Endothelial cell of umbilical vein (primary cell): ENCODE measurements at places on chromosomes 12 and 14. TPM values are rescaled to one million over a fixed set of nuclear protein-coding genes. Genes with fewer than 3 reads are reported as not detected.

The TTLL5 gene
- 29.3 and 33.2 TPM in 2 replicates for polyA plus RNA-seq

The VDR gene
- polyA plus RNA-seq = 0.81 and 0.91 TPM in 2 replicates

The AQP2 gene
- not detected in 2 replicates for polyA plus RNA-seq

The PTGDR gene
- polyA plus RNA-seq = not detected in 2 replicates

The MED6 gene
- polyA plus RNA-seq = 19.2 and 22.8 TPM in 2 replicates

The ZDHHC22 gene
- polyA plus RNA-seq = 0.03 and 0.08 TPM in 2 replicates

The SMAGP gene
- polyA plus RNA-seq = 17.3 and 21.4 TPM in 2 replicates

The MVK gene
- polyA plus RNA-seq = 32.6 and 39.3 TPM in 2 replicates

The KCNC2 gene
- not detected in 2 replicates for polyA plus RNA-seq

DNA sequence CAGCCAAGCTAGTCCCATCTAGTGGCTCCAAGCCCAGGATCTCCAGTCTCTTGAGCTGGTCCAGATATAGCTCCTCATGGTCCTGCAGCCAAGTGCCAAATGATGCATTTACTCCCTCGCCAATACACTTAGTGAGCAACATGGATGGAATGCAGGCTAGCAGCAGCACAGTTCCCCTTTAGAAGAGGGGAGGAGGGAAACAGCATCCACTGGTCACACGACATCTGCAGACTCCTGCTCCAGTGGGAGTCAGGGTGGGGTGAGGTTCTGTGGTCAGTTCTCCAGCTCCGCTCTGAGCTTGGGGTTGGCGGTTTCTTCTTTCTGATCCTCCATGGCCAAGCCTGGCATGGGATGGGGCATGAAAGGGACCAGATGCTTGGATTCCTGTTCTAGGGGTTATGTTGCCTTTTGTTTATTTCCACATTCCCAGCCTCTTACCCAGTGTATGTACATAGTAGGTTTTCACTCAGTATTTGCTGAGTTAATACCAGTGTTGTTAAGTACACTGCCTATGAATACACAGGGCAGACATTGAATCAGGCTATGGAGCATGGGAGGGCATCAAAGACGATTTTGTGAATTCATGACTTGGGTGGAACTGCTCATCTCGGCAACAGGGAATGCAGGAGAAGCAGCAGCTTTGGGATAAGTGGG, 57.3 kb downstream of the GALNT16 start:
- H3K4me3 ChIP-seq = no peak overlapping the region
- DNase-seq = peak; percentile 7
- H3K36me3 ChIP-seq = no peaks in the 10 kb centered on the region
- H3K4me1 ChIP-seq = no peaks in the 10 kb centered on the region

DNA sequence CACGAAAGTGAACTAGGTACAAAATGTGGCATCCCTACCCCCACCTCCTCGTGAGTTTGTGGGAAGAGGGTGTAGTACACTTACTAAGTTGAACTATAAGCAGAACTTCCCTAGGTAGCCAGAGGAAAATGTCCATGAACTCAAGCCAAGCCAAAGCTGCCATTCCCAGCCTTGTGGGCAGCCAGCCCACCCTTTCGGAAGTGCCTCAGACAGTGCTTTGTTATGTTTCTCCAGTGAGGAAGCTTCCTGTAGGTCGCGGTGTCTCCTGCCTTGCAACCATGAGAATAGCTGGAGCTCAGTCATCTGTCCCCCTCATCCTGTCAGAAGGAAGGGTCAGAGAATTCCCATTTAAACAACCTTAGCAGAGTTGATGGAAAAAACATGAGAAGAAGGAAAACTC, 266.9 kb downstream of the DUSP6 start:
- peaks cover 48% of the 10 kb centered on the region for H3K4me1 ChIP-seq
- peak overlapping the region; percentile 69 for H3K27ac ChIP-seq
- peak; percentile 98 for DNase-seq

GRCh38 chr12:46374310-46374709, 1.7 kb upstream of the SLC38A2 start:
- DNase-seq = no peak
- H3K36me3 ChIP-seq = peaks cover 18% of the 10 kb centered on the region
- H3K4me3 ChIP-seq = no peak overlapping the region
- peaks cover 12% of the 10 kb centered on the region for H3K4me1 ChIP-seq

GRCh38 chr14:91113829-91114078, at the start of gene DGLUCY:
DGLUCY (plus strand) TSS chr14:91114073; CDS start chr14:91160295, 46,222 bp downstream.
- no peaks in the 10 kb centered on the region for H3K27me3 ChIP-seq
- peaks cover 42% of the 10 kb centered on the region for H3K4me1 ChIP-seq
- no peak for DNase-seq
- peak within 1 kb of the TSS; percentile 66 for H3K4me3 ChIP-seq

DNA sequence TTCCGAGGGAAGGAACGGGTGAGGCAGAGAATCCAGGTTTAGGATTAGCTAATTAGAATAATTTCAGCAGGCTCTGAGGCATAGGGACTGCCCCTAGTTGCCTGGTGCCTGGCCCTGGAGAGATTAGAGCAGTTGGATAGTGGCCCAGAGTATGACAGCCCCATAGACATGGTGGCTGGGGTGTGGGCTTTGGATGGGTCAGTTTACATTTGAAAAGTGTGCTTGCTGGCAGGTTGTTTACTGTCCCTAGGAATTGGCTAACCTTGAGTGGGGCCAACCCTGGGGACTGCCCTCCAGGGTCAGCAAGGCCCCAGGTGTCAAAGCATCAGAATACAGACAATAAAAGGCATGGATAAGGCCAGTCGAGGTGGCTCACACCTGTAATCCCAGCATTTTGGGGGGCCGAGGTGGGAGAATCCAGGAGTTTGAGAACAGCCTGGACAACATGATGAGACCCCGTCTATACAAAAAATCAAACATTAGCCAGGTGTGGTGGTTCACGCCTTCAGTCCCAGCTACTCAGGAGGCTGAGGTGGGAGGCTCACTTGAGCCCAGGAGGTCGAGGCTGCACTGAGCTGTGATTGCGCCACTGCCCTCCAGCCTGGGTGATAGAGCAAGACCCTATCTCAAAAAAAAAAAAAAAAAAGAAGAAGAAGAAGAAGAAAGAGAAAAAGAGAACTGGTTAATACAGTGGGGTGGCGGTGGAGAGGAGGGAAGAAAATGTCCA, 182.3 kb upstream of the PWP1 start:
- H3K36me3 ChIP-seq = no peaks in the 10 kb centered on the region
- H3K4me3 ChIP-seq = no peak overlapping the region
- H3K27me3 ChIP-seq = no peaks in the 10 kb centered on the region
- H3K27ac ChIP-seq = no peak overlapping the region
- no peak for DNase-seq
- no peaks in the 10 kb centered on the region for H3K4me1 ChIP-seq

GRCh38 chr12:19457561-19457960, 18.3 kb downstream of the AEBP2 start:
- H3K36me3 ChIP-seq = no peaks in the 10 kb centered on the region
- no peak for DNase-seq
- H3K27me3 ChIP-seq = no peaks in the 10 kb centered on the region

- H3K4me3 ChIP-seq = no peak overlapping the region
- peaks cover 4% of the 10 kb centered on the region for H3K4me1 ChIP-seq
- H3K27ac ChIP-seq = no peak overlapping the region
- DNase-seq = no peak
- H3K36me3 ChIP-seq = no peaks in the 10 kb centered on the region
These were observed 3.4 kb downstream of the LBHD2 start for GRCh38 chr14:103087343-103087835.

DNA sequence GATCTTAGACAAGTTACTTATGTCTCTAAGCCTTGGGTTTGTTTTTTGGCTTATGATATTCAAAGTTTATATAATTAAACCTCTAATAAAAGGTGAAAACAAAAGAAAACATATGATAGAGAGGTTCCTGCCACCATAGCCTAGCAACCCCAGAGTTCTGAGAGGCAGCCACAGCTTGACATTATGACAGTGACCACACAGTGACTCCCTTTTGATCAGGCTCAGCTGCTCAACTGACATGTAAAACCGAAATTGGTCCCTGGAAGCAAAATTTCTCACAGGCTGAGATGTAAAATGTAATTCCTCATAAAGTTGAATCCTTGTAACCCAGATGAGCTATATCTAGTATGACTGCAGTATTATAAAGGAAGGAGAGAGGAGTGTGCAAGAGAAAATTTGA, 108.5 kb downstream of the GCH1 start:
- H3K4me1 ChIP-seq = peaks cover 13% of the 10 kb centered on the region
- H3K4me3 ChIP-seq = no peak overlapping the region
- no peak for DNase-seq
- H3K27ac ChIP-seq = no peak overlapping the region
- peaks cover 5% of the 10 kb centered on the region for H3K36me3 ChIP-seq

DNA sequence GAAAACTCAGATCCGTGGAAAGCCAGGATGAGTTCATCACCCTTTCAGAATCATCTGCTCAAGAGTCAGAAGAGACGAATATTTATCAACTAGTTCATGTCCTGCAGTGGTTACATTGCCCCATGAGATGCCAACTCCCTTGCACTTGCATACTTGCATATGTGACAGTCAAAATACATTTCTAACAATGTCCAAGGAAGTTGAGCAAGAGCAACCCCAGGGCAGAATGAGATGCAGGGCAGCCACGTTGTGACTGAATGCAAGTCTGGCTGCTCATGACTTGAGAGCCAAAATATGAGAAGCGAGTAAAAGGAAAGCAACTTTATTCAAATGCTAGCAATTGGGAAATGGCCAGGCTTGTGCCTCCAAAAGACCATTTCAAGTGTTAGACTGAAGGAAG, 23.6 kb upstream of the UTP20 start:
- no peak overlapping the region for H3K27ac ChIP-seq
- no peak overlapping the region for H3K4me3 ChIP-seq
- no peaks in the 10 kb centered on the region for H3K27me3 ChIP-seq
- H3K4me1 ChIP-seq = no peaks in the 10 kb centered on the region
- DNase-seq = no peak
- H3K36me3 ChIP-seq = no peaks in the 10 kb centered on the region

- H3K4me3 ChIP-seq = peak overlapping the region; percentile 31
- peaks cover 3% of the 10 kb centered on the region for H3K27me3 ChIP-seq
- DNase-seq = peak; percentile 33
- H3K36me3 ChIP-seq = no peaks in the 10 kb centered on the region
These were observed 303.5 kb upstream of the NPAS3 start for GRCh38 chr14:32635061-32635719.

DNA sequence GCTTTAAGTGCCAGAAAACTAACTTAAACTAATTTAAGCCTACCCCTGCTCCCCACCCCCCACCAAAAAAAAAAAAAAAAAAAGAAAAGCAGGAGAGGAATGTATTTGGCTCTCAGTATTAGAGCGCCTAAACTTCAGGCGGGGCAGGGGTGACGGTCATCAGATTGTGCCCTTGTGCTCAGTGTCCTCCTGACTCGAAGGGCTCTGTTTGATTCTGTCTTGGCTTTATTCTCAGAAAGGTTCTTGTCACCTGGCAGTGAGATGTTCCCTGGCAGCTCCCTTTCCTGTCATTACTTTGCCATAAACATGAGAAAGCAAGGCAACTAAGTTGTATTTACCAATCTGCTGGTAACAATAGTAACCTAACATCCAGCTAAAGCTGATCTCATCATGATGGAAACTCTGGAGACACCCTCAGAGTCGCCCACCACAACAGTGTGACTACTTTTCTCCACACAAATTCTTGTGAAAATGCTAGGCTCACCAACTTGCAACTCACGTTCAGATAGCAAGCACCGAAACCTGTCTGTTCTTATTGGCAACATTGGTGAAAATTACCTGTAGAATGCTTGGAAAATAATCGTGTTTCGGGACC, 39.0 kb upstream of the WNK1 start:
- no peak for DNase-seq
- no peak overlapping the region for H3K4me3 ChIP-seq
- H3K27me3 ChIP-seq = no peaks in the 10 kb centered on the region
- H3K36me3 ChIP-seq = no peaks in the 10 kb centered on the region
- no peaks in the 10 kb centered on the region for H3K4me1 ChIP-seq

DNA sequence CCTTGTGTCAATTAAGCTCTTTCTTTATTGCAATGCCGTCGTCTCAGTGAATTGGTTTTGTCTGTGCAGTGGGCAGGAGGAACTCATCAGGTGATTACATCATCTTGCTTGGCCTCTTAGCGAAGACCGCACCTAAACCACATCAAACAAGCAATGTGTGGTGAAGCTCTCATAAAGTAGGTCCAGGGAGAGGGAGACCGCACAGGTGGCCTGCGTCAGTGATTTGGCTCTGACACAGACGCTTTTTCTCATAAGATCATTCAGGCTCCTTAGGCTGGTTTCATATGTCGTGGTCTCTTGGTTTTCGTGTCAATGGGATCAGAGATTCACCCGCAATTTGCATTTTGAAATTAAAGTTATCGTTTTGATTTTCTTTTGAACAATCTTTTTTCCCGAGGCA, 6.7 kb upstream of the TESC start:
- no peaks in the 10 kb centered on the region for H3K4me1 ChIP-seq
- H3K36me3 ChIP-seq = no peaks in the 10 kb centered on the region
- peaks cover 12% of the 10 kb centered on the region for H3K27me3 ChIP-seq
- H3K27ac ChIP-seq = no peak overlapping the region
- H3K4me3 ChIP-seq = no peak overlapping the region
- no peak for DNase-seq

- no peak for DNase-seq
- no peak overlapping the region for H3K27ac ChIP-seq
- no peaks in the 10 kb centered on the region for H3K36me3 ChIP-seq
- no peaks in the 10 kb centered on the region for H3K27me3 ChIP-seq
These were observed 497.7 kb upstream of the RPL10L start for GRCh38 chr14:47149326-47149725.

GRCh38 chr12:81417056-81417455, 339.2 kb downstream of the ACSS3 start:
- H3K4me3 ChIP-seq = no peak overlapping the region
- H3K4me1 ChIP-seq = no peaks in the 10 kb centered on the region
- H3K27ac ChIP-seq = no peak overlapping the region
- H3K36me3 ChIP-seq = no peaks in the 10 kb centered on the region
- no peak for DNase-seq

DNA sequence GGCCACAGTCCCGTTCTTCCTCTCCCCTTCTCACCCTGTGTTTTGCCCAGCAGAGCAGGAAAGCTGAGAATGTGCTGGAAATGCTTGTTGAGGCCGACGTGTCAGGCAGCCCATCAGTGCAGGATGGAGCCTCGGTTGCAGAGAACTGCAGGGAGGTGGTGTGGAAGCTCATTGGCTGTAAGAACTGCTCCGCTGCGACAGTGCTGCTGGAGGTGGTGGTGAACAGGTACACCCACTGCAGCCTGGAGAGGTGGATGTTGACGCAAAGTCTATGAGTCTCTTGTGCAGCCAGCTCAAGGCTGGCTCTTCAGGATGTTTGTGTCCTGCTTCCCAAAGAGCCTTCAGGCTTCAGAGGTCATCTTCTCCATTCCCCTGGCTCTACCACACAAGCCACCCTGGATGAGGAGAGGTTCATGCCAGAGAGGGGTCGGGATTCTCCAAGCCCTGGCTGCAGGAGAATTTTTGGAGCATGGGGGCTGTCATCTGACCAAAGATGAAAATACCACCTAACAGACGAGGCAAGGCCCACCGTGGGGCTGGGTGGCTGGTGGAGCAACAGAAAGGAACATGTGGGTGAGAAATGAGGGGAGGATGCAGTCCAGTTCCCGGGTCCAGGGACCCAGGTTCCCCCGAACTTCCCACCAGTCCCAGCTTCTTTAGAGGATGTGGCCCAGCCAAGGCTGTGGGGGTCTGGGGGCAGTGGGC, 174.1 kb upstream of the PRMT8 start:
- no peak overlapping the region for H3K27ac ChIP-seq
- H3K27me3 ChIP-seq = no peaks in the 10 kb centered on the region
- DNase-seq = no peak
- no peak overlapping the region for H3K4me3 ChIP-seq
